Fibroblast of lung (primary cell): ENCODE measurements at places on chromosomes 7 and 10. TPM values are rescaled to one million over a fixed set of nuclear protein-coding genes. Genes with fewer than 3 reads are reported as not detected.

The TDRD1 gene
- 0.26 TPM in 1 of 2 replicates, not detected in the other for total RNA-seq

The HOXA9 gene
- total RNA-seq, result under 0.01 TPM in 1 of 2 replicates, not detected in the other

The GPR15LG gene
- total RNA-seq, result not detected in 2 replicates

The HOXA13 gene
- not detected in 2 replicates for total RNA-seq

The CDHR1 gene
- total RNA-seq, result not detected in 2 replicates

The EMX2 gene
- total RNA-seq, result not detected in 2 replicates

The NPTX2 gene
- under 0.01 and 0.26 TPM in 2 replicates for total RNA-seq

The CABCOCO1 gene
- total RNA-seq, result 0.26 and 0.83 TPM in 2 replicates

The C7orf57 gene
- not detected in 2 replicates for total RNA-seq
